DMS53 (cell line): ENCODE measurements at places on chromosomes 16 and 17.
A peak's percentile ranks its signal among the peaks of the same experiment; 100 is the strongest.

DNA sequence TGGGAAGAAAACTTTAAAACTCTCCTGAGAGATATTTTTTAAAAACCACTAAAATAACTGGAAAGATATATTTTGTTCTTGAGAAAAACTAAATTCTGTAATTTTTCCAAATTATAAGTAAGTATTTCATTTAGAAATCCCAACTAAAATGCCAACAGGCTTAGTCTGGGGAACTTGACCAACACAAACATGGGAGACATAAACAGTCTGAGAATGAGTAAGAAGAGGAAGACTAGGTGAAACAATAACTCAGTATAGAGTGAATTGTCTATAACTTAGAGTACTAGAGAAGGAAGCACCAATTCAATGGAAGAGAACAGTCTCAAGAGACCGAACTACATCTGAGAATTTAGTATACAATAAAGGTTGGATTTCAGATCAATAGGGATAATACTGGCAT lies 2.9 kb downstream of the CMTM1 start:
- DNase-seq: no peak

DNA sequence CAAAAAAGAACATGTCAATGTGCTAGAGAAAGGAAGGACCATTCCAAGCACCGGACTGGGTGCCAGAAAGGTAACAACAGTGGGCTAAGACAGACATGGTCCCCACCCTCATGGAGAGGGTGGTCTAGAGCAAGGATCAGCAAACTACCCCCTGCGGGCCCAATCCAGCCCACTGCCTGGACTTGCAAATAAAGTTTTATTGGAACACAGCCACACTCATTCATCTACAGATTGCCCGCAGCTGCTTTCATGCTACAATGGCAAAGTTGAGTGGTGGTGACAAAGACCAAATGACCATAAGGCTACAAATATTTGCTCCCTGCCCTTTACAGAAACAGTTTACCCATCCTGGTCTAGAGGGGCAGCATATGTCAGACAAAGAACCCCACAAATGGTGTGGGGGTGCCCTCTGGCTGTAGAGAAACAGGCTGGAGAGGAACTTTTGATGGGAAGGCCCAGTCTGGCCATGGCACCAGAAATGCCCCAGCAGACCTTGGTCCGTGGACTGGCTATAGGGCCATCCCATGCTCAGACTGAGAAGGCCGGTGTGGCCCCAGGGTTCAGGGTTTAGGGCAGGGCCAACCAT lies 15.2 kb downstream of the CDH5 start:
- no peak for DNase-seq

GRCh38 chr16:49663081-49664065 lies 192.5 kb downstream of the ZNF423 start:
- no peak for DNase-seq

DNA sequence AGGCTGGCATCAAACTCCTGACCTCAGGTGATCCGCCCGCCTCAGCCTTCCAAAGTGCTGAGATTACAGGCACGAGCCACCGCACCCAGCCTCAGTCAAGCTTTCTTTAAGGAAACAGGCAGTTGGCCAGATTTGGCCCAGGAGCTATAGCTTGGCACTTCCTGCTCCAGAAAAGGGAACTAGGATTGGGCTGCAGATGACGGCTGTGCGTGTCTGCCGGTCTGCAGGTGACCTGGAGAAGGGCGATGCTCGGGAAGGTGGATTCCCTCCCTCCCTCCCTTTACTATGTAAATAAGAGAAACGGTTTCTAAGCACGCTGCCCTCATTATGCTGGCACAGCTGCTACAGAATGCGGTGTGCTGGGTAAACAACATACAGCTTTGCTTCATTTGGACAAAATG lies 215.9 kb downstream of the RPTOR start:
- DNase-seq: peak; percentile 99

DNA sequence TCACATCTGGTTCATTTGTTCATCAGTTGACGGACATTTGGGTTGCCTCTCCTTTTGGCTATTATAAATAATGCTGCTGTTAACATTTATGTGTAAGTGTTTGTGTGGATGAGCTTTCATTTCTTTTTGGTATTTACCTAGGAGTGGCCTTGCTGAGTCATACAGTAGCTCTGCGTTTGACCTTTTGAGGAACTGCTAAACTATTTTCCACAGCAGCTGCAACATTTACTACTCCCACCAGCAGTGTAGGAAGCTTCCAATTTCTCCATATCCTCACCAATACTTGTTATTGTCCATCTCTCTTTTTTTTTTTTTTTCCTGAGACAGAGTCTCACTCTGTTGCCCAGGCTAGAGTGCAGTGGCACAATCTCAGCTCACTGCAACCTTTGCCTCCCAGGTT lies 20.7 kb upstream of the PLCG2 start:
- DNase-seq: peak; percentile 62

- no peak for DNase-seq
These were observed 6.7 kb downstream of the CCL2 start for GRCh38 chr17:34261568-34262337.

GRCh38 chr17:40086150-40087044 lies 14.0 kb downstream of the NR1D1 start:
- DNase-seq: peak; percentile 63

DNA sequence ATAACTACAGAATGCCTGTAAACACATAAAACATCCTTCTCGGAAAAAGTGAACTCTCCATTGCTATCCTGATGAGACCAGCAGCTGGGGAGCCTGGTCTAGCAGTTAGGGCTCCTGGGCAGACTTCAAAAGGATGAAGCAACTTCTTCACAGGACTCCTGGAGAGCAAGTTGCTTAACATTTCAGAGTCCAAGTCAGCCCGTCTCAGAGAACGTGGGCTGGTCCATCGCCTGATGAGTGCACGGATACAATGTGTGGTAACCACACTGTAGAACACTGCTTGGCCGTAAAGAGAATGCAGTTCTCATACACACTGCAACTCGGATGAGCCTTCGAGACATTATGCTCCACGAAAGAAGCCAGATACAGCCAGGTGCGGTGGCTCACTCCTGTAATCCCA lies 52.7 kb downstream of the TMEM235 start:
- no peak for DNase-seq

DNA sequence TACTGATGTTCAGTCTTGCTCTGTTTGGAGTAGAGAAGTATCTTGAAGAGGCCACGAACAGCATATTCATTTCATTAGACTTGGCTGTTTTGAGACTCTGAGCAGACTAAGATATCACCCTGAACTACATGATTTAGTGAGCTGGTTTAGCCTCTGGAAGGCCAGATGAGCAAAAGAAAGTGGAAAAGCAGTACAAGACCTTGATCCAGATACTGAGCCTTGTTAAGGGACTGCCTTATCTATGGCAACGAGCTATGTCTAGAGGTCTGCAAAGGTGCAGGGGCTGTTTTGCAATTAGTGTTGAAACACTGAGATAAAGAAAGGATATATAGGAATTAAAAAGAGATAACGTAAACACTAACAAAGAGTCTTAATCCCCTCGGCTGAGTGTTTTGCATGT lies 231.4 kb downstream of the IRX3 start:
- no peak for DNase-seq

GRCh38 chr16:66926171-66926947 lies 1.0 kb upstream of the RRAD start:
- DNase-seq: peak; percentile 13

- no peak for DNase-seq
These were observed 279.3 kb upstream of the KIF2B start for GRCh38 chr17:53543472-53543871.

DNA sequence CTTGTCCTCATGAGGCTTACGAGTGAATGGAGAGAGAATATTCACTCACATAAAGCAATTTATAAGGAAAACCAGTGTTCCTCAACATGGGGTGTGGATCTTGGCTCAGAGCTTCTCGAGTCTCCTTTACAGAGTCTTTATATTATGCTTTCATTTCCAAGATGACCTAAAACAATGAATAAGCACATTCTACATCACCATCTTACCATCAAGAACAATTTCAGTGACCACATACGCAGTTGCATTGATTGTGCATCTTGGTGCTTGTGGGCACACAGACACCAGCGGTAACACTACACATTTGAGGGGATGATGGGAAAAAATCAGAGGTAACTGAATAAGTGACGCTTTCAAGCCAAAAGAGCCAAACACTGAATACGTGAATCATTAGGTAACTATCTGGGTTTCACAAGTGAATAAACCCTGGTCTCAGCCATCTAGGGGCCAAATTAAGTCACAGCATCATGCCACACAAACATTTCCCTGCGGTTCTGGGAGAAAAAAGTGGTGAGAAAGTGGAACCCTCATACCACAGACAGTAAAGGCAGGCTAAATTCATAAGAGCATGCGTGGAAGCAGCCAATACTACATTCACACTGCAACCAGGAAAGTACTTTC lies 9.4 kb downstream of the CWC25 start:
- DNase-seq: peak; percentile 21

DNA sequence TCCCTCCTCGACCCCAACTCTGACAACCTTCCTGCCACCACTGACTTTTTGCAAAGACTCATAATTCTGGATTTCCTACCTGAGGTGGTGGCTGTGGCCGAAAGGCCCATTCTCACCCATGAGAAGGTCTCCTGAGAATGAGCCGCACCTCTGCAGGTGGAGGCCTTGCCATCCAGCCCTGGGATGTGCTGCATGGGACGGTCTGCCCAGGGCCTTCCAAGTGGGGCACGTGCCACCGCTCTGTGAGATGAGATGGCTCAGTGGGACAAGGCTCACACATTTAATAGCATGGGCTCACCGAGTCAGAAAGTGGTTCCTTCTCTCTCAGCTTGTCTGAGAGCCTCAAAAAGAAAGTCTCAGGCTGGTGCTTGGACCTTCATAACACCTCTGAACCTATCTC lies 112.8 kb downstream of the AMFR start:
- peak; percentile 51 for DNase-seq

DNA sequence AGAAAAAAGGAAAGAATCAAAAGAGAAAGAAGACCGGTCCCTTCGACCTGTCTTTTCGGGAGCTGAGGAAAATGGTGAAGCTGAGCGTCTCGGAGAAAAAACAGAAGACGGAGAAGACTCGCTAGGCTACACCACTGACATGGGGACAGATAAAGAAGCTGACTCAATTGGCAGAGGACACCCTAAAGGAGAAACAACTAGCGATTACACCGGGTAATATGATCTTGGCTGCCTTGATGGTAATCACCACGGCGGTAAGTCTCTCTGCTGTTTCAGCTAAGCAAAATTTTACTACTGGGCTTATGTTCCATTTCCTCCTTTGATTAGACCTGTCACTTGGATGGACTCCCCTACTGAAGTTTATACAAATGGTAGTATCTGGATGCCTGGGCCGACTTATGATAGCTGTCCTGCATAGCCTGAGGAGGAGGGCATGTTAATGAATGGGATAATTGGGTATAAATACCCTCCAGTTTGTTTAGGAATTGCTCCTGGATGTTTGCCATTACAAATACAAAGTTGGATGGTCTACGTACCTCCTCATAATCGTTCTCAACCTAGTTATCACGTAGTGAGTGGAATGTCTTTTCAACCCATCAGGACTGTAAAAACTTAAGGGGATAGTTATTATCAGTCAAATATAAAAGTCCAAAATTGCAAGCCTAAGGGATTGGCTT lies 24.1 kb downstream of the ALOX15B start:
- DNase-seq: no peak

GRCh38 chr17:74736513-74737298 lies at the start of gene RAB37:
RAB37 (plus strand) TSS chr17:74737256; CDS start chr17:74737273, 17 bp downstream.
- peak; percentile 80 for DNase-seq

DNA sequence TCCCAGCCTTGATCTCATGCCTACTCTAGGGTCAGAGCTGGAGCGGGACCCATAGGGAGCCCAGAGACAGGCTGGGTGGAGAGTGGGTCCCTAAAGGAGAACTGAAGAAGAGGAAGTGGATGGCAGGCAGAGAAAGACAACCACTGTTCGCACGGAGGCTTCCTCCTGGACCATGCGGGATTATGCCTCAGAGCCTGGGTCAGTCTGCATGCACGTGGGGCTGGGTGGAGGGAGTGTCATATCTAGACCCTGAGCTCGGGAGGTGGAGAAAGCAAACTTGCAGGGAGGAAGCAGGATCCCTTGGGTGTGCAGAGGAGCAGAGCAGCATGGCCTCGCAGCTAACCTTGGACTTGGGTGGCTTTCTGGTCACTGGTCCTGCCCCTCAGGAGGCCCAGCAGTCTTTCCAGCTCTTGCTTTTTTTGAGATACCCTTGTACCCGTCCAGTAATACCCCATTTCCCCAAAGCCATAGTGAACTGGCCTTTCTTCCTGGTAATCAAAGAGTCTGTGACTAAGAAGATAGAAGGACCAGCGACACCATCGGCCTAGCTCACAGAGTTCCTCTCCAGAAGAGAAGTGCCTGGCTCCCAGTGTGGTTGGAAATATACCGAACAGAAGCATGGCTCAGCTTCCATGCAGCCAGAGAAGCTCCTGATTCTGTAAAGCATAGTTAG lies 344.2 kb downstream of the CPPED1 start:
- no peak for DNase-seq

DNA sequence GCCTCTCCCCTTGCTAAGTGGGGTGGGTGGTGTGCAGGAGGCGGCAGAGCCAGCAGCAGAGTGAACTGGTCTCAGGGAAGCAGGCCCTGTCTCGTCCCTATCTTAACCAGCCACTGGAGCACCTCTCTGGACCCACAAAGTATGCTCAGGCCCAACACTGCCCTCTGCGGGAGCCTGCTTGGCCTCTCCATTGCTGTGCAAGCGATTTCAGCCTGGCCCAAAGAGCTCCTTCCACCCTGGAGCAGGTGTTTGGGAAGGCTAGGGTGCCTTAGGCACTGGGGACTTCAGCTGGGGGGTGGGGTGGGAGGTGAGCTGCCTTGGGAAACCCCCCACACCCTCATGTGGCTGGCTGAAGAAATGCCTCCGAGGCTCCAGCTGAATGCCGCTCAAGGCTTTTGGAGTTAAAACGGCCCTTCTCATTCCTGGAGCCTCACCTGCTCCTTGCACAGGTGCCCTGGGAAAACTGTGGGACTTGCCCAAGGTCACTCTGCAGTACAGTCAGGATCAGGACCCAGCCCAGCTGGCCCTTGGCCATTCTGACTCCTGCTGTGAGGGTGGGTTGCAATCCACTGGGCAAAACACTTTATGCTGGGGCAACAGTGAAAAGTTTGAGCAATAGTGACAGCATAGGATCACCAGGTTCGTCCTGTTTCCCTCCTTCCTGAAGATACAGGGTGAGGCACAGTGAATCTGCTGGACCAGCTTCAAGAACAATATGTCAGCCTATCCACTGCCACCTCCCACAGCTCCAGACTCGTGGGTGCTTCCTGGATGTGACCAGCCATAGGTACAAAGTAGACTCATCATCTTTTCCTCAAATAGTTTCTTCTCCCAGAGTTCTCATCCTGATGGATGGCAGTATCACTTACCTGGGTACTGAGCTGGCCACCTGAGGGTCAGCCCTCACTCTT lies 5.9 kb upstream of the UBE2O start:
- DNase-seq: peak; percentile 69
